Hematopoietic multipotent progenitor cell treated with erythropoietin and hydrocortisone succinate and interleukin-3 and kit ligand, for 15 days (in vitro differentiated cells): ENCODE measurements at places on chromosomes 3 and 15.
A peak's percentile ranks its signal among the peaks of the same experiment; 100 is the strongest.

DNA sequence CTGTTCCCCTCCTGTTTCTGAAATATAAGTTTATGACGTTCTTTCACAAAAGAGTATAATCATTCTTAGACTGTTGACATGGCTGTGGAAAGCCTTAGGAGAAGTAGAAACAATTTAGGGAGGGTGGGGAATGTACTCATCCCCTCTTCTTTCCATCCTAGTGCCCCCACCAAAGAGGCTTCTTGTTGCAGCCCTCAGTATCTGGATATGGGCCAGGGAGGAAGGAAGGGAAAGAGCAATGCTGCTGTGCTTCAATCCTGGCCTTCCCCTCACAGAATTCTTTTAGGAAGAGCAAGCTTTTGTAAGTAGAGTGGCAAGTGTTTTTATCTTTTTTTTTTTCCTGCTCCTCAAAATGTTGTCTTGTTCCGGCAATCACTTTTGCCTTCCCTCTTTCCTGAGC is 1.7 kb downstream of the INAFM2 start:
- DNase-seq: no peak

DNA sequence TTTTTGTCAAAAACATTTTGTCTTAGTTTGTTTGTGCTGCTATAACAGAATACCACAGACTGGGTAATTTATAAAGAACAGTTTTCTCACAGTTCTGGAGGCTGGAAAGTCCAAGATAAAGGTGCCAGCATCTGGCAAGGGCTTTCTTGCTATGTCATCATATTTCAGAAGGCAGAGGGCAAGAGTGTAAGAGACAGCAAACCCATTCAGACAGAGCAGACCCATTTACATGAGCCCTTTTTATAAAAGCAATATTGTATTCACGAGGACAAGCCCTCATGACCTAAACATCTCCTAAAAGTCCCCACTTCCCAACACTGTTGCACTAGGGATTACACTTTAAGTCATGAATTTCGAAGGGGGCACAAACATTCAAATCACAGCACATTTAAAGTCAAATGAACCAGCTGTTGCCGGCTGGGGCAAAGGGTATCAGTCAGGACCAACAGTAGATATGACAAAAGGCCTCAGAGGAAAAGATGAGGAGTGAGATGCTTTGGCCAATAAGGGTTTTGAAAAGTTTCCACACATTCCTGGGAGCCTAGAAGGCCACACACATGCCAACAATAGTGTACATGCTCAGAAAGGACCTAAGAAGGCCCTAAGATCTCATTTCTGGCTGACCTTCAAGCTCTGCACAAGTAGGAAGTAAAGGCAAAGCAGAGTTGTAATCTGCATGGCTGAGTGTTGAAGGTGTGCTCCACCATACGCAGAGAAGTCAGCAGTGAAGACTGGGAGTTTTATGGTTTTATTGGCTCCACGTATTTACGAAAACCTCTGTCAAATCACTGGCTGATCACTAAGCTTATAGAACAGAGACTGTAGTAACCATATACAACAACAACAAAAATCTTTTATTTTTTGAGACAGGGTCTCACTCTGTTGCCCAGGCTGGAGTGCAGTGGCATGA is 37.9 kb downstream of the UQCC5 start:
- DNase-seq: no peak

DNA sequence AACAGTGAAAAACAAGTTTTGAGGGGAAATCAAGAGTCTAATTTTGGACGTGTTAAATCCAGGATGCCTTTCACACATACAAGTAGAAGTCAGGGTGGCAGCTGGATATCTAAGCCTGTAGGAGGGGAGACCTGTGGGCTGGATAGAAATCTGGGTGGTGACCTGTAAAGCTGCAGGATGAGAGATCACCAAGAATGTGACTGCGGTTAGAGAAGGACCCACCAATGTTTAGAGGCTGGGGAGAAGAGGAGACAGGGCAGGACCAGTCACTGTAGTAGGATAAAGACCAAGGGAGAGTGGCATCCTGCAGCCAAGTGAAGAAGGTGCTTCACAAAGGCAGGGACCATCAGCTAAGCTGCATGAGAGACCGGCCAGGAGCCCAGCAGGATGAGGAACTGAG is 36.2 kb downstream of the MRAS start:
- no peak for DNase-seq

DNA sequence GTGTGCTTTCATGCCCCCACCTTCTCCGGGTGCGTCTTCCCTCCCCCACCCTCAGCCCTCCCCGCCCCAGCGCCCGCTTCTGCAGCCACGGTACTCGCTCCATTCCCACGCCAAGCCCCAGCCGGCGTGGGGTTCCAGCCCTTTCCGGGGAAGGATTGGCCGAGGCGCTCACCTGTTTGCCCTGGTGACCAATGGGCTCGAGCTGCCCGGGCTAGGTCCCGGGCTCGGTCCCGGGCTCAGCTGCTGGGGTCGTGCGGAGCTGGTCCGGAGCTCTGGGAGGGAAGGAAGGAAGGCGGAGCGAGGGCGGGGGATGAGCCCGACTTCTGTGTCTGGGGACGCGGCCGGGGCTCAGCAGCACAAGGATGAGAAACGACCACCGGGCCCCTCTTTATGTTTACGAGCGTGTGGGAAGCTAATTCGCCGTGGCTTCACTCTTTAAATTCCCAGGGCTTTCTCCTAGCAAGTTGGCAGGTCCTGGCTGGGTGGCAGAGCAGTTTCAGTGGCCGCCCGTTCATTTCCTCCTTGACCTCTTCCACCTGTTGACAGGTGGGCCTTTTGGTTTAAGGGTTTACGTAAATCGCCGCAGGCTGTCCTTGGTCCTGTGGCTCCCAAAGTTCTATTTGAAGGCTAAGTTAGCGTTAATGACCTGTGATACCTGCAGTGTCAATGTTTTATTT is at the start of gene IGSF10:
Gene IGSF10 (minus strand): TSS at position 288 of the 677 bp plus-strand sequence. CDS start 2,352 bp downstream, outside the sequence.
- no peak for DNase-seq

DNA sequence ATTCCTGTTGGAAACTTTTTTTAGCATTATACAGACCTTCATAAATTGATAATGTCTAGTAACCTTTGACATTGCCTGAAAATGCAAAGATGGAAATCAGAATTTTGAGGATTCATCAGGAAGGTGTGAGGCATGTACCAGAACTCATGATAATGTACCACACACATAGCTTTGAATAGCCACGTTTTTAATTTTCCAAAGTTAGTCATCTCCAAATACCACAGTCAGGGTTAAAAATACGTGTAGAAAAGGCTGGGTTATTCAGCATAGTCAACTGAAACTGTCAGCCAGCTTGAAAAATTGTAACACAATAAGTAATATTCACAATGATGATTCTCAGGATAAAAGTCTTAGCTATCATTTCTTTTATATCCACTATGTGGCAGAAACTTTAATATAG is 102.0 kb upstream of the THRB start:
- DNase-seq: no peak

- DNase-seq: no peak
These were observed 45.8 kb downstream of the SCN5A start for GRCh38 chr3:38603731-38604131.

DNA sequence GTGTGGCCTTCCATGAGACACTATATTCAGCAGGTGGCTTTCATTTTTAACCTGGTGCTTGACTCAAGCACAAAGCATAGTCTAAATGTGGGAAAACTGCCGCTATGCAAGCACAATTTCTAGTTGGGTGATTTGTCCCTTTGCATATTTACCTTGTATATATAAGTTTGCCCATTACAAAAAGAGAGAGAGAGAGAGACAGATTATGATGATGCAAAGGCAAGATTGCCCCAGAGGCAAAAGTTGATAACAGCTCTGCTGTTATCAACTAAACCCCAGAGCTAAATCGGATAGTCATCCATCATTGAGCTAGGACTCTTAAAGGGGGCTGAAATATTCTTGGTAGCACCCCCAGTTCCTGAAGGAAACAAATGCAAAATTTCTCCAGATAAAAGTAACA is 141.5 kb downstream of the AQP9 start:
- no peak for DNase-seq

GRCh38 chr3:132641837-132642538 is 17.6 kb downstream of the ACAD11 start:
- peak; percentile 70 for DNase-seq

GRCh38 chr15:85690561-85691231 is 104.0 kb downstream of the KLHL25 start:
- no peak for DNase-seq

DNA sequence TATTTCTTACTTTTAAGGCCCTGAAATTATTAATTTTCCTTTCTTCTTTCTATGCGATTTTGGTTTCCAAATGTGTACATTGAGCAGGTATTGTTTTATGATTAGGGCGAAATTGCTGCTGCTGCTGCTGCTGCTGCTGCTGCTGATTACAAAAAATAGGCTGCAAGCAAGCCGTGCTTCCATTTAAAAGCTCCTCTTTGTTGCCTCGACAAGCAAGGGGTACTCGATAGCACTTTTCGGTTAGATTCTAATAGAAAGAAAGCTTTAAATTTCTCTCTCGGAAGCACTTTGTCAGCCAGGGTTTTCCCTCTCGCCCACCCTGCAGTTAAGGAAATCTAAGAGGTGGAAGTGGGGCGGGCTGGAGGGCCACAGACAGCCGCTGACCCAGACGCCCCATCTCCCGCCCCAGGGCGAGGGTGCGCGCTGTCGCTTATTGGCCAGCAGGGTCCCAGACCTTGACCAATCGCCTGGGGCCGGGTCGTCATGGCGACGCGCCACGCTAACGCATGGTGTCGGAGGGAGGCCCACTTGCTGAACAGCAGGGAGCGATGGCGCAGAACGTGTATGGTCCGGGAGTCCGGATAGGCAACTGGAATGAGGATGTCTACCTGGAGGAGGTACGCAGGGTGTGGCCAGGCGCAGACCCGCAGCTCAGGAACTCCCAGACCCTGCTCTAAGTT is at the start of gene CFAP161:
Gene CFAP161 (plus strand): TSS at position 489 of the 680 bp plus-strand sequence. CDS start 60 bp downstream, at position 549.
- DNase-seq: no peak

DNA sequence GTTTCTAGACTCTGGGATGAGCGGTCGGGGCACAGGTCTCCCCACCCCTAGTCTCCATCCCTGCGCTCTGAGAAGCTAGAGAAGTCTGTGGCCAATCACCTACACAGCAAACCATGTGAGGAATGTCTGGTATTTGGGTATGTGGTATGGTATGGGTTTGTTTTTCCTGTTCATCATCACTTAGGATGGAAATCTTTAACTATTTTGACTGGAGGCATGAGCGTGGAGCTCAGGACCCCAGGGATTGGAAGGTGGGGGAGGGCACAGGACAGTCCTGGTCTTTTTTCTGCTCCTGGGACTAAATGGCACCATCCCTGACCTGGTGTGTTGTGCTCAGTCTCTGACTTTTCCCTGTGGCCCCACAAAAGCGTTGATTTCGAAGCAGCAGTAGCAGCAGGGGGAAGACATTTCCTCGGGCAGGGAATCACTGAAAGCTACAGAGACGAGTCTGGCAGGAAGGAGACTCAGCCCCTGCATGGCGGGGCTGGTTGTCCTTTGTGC is 191.7 kb upstream of the TPM1 start:
- DNase-seq: no peak

GRCh38 chr3:170397685-170398084 is 21.0 kb upstream of the CLDN11 start:
- no peak for DNase-seq

GRCh38 chr3:122793568-122794416 is at the start of gene HSPBAP1:
Gene HSPBAP1 (minus strand): TSS chr3:122793831. CDS start chr3:122793680, 151 bp downstream.
- DNase-seq: peak; percentile 87

GRCh38 chr3:49785565-49786356 is 581 bp downstream of the IP6K1 start:
- peak; percentile 47 for DNase-seq

GRCh38 chr3:23474580-23475357 is 271.6 kb downstream of the UBE2E2 start:
- no peak for DNase-seq

DNA sequence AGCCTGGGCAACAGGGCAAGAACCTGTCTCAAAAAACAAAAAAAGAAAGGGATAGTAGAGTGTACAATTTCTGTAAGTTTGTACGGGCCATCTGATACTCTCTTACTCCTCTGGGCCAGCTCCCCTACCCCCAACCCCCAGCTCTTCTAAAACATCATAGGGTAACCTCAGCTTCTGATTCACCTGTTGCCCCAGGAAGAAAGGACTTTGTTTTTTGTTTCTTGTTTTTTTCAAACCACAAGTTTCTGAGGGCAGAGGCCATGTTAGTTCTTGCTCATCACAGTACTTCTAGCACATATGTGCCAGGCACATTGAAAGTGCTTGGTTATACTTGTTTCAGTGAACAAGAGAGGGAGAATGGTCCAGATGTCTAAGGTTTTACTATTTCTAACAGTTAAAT is 20.2 kb downstream of the ATOSA start:
- no peak for DNase-seq

DNA sequence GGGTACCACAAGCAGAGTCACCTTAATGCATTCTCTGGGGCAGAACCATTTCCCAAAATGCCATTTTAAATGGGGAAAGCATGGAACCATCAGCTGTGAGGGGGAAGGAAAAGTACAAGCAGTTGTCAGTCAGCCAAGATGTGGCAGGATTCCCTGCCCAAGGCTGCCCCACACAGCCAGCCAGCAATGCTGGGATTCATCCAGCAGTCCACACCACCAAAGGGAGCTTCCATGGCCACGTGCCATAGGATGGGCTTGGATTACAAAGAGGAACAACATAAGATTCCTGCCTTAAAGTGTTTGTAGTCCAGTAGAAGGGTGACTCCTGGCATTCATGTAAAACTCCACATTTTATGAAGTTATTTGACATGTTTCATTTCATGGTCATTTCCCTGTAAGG is 233.3 kb downstream of the SHOX2 start:
- no peak for DNase-seq

- no peak for DNase-seq
These were observed 136.1 kb upstream of the EPHA6 start for GRCh38 chr3:96678325-96678724.

DNA sequence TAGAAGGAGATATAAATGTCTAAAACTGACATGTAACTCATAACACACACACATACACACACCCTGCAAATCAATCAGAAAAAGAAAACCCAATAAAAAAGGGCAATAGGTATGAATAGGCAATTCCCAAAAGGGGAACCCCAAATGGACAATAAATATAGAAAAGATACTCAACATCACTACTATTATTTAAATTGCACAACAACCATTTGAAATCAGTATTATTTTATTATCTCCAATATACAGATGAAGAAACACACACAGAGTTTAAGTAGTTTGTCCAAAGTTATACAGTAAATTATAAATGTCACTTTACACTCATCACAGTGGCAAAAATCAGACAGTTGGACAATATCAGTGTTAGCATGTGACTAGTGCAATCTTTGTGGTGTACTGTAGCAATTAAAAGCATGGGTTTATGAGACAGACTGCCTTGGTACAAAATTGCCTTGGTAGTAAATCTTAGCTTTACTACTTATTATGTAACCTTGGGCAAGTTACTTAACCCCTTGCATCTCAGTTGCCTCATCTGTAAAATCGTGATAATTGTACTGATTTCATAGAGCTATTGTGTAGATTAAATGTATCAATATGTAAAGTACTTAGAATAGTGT is 3.4 kb upstream of the FSTL1 start:
- no peak for DNase-seq

GRCh38 chr3:67329358-67329757 is 325.1 kb downstream of the SUCLG2 start:
- no peak for DNase-seq

- no peak for DNase-seq
These were observed 84.1 kb downstream of the SNRK start for GRCh38 chr3:43370293-43370980.

DNA sequence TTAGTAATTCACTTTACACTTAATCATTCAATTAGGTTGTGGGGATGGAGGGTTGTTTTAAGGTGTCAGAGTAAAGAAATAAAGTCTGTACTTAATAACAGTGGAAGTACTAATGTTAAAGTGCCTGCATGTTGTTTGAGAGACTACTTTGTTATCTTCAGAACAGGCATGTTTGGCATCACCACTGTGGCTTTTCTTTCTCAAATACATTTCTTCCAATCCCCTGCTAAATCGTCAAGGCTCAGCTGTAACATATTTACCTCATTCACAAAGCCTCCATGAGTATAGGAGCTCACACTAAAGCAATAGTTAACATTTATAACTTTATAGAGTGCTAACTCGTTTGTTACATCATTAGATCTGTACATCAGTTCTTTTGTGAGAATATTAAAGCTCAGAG is 2.6 kb downstream of the TIMMDC1 start:
- no peak for DNase-seq
